Activated T-helper 9 cell treated with anti-CD3 and anti-CD28 coated beads, Interleukin-2, amount 50 U/mL, for 16 hours (primary cell): ENCODE measurements at places on chromosomes 1 and 21.

GRCh38 chr1:75901371-75901770, 30.8 kb downstream of the ASB17 start:
- no peak for DNase-seq

GRCh38 chr1:168827557-168827956, 98.6 kb upstream of the DPT start:
- DNase-seq = no peak

GRCh38 chr21:41695513-41695912, 71.3 kb downstream of the RIPK4 start:
- no peak for DNase-seq

DNA sequence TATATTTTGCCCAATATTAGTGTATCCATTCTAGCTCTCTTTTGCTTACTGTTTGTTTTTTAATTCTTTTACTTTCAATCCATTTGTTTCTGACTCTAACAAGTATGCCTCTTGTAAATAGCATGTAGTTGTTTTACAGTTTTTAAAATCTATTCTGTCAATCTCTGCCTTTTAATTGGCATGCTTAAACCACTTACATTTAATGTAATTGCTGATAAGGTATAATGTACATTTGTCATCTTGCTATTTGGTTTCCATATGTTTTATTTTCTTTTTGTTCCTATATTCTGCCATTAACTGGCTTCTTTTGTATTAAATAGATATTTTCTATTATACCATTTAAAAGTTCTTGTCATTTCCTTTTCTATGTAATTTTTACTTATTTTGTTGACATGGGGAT, 16.2 kb upstream of the MAB21L3 start:
- no peak for DNase-seq

- no peak for DNase-seq
Observed at GRCh38 chr1:36804669-36805314, 229.5 kb downstream of the GRIK3 start.

GRCh38 chr1:32274646-32275340, 17.1 kb upstream of the HDAC1 start:
- no peak for DNase-seq

DNA sequence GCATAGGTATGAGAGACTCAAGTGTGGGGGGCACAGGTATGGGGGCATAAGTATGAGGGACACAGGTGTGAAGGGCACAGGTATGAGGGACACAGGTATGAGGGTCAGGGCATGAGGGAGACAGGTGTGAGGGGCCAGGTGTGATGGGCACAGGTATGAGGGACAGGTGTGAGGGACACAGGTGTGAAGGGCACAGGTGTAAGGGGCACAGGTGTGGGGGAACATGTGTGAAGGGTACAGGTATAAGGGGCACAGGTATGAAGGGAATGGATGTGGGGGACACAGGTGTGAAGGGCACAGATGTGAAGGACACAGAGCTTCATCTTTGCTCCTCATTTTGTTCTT, 41.2 kb upstream of the CACNA1E start:
- no peak for DNase-seq

DNA sequence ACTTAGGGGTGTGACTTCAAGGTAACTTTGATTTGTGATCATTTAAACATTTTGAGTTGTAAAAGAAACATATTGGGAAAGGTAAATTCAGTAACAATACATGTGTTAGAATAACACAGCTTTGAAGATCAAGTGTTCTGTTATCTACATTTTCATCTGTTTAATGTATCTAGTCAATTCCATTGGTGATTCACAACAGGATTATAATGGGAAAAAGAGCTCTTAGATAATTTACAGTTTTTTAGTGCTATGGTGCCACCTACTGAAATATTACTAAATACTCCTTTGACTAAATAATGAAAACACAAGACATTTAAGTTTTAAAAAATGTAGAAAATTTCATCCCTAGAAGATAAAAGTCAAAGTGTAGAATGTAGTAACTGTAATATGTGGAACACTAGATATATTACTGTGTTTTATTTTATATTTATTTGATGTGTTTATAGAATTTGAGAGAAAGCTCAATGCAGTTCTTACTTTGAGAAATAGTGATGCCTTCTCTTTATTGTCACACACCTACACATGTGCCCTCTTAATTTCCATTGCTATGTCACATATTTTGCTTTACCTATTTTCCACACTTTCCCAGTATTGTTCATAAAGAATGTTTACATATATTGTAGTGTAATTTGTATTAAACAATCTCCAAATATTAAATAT, 47.4 kb downstream of the PTPRC start:
- DNase-seq = no peak
